ENCODE measurements at places on chromosomes 7 and 10.

GRCh38 chr10:22183771-22184461 lies 33.9 kb downstream of the EBLN1 start:
- no peak for DNase-seq

DNA sequence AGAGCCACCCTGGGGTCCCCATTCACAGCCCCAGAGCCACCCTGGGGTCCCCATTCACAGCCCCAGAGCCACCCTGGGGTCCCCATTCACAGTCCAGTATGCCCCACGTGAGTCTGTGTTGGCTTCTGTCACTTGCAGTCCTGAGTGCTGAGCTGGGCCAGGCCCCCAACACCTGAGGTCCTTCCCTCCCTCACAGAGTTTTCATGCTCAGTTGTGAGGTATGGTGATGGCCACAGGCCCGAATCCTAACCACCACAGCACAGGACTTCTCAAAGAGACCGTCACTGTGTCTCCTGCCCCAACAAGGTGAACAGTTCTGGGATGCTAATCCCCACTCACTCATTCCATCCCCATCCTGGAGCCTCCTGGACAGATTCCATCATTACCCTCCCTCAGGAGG lies 239.2 kb downstream of the PTPRN2 start:
- no peak for DNase-seq

DNA sequence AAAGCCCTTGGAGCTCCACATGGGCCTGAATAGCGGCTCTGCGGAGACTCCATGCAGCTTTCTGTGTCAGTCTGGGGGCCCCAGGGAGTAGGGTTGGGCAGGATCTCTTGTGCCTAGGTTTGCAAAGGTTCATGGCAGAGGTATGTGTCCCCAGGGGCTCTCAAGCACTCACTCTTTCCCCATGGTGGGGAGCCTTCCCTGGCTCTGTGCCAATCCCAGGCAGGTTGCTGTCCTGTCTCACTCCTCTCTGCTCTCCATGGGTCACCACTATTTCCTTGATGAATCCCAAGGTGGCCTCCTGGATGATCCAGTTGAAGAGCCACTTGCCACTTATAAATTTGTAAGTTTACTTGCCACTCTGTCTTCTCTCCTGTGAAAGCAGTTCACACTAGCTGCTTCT lies 238.4 kb downstream of the CCDC7 start:
- DNase-seq = no peak

- no peak for DNase-seq
Measured at GRCh38 chr7:107505997-107506673, 36.3 kb downstream of the GPR22 start.

- DNase-seq = no peak
Measured at GRCh38 chr7:2433713-2434550, 30.5 kb downstream of the CHST12 start.

Measured in retina (tissue), 1 donor.